ENCODE measurements at places on chromosomes 4 and X.
A peak's percentile ranks its signal among the peaks of the same experiment; 100 is the strongest.

DNA sequence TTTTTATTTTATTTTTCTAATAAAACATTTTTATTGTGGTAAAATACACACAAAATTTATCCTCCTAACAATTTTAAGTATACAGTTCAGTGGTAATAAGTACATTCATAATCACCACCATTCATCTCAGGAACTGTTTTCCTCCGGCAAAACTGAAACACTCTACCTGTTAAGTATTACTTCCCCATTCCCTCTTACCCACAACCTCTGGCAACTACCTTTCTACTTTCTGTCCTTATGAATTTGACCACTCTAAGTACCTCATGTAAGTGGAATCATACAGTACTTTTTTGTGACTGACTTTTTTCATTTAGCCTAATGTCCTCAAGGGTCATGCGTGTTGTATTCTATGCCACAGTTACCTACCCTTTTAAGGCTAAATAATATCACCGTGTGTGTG lies 21.1 kb upstream of the HSFX4 start:
- ATAC-seq, result no peak

- ATAC-seq, result no peak
These were observed 287.0 kb downstream of the GASK1B start for GRCh38 chr4:157885811-157886210.

GRCh38 chr4:187380181-187380581 lies 615.4 kb upstream of the ZFP42 start:
- ATAC-seq, result no peak

- ATAC-seq, result no peak
These were observed 56.8 kb downstream of the SEPSECS start for GRCh38 chr4:25103418-25103817.

GRCh38 chr4:173009129-173009823 lies 159.3 kb upstream of the GALNT7 start:
- ATAC-seq, result no peak

GRCh38 chrX:107766470-107767150 lies 9.0 kb downstream of the TSC22D3 start:
- ATAC-seq, result no peak

DNA sequence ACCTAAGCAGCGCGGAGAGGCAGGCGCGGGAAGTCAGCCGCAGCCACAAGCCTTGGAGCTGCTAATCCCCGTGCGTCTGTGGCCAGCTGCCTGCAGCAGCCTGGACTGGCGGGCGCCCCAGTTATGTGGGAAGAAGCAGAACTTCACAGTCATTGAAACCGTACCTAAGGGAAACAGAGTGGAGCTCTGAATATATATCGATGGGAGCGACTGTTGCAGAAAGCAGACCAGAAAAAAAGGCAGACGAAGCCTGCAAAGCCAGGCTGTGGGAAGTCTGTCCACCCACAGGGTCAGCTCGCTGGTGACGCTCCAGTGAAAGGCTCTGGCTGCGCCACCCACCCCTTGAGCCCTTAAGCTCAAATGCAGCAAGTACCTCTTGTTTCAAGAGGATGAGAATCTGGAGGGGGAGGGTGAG lies 24.7 kb downstream of the KCNE5 start:
- ATAC-seq, result no peak

DNA sequence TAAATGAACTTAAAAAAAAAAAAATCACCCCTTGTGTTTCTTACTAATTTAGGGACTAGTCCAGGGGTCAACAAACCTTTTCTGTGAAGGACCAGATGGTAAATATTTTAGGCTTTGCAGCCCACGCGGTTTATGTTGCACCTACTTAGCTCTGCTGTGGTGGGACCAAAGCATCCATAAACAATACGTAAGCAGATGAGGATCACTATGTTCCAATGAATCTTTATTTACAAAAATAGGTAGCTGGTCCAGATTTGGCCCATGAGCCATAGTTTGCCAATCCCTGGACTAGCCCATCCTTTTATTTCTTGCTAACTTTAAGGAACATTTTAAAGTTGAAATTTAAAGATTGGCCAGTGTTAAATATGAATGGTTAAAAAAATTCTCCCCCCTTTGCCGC lies 95.3 kb downstream of the AFF1 start:
- no peak for ATAC-seq

- no peak for ATAC-seq
These were observed 50.4 kb upstream of the ETNPPL start for GRCh38 chr4:108813261-108813660.

DNA sequence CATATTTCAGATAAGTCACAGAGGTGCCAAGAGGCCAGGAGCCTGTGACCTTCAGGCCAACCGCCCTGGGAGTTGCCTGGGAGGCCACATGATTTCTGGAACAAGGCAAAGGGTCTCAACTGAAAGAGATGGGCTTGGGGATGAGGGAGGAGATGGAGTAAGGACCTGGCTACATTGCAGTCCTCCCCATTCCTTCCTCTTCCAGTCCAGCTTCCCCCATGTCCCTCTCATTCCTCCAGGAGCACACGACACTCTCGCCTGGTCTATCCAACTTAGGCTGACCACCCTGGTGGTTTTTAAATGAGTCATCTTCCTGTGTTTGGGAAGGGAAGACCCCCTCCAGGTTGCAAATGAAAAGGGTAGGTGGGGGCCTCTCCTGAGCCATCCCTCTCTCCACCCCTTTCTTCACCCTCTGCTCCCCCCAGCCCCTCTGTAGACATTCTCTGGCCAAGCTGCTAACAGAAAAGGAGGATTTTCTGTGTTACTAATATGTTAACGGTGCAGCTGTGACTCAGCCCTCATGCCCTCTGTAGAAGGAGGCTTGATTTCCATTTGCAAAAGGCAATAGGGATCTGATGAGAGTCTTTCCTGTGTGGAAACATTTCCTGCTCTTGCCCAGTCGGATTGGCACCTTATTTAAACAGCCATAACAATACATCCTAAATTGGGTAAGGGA lies 79.2 kb downstream of the RTL5 start:
- no peak for ATAC-seq

- ATAC-seq, result no peak
These were observed 76.5 kb downstream of the STIM2 start for GRCh38 chr4:26937139-26937538.

- ATAC-seq, result no peak
These were observed 424.5 kb upstream of the FAM47C start for GRCh38 chrX:36583674-36584073.

GRCh38 chrX:37926700-37927099 lies 79.3 kb upstream of the DYNLT3 start:
- peak; percentile 38 for ATAC-seq
